ENCODE measurements at places on chromosomes 12 and 14. TPM values are rescaled to one million over a fixed set of nuclear protein-coding genes. Genes with fewer than 3 reads are reported as not detected.

Gene LMNTD1
- total RNA-seq: not detected

Gene P2RX7
- 7.3 TPM for total RNA-seq

Gene CD69
- total RNA-seq: 35.9 TPM

Gene KRT72
- 8.4 TPM for total RNA-seq

Gene RNF41
- 38.1 TPM for total RNA-seq

Gene GLI1
- 0.30 TPM for total RNA-seq

Gene AHNAK2
- 0.15 TPM for total RNA-seq

Gene DHRS2
- not detected for total RNA-seq

Gene CBLN3
- 3.8 TPM for total RNA-seq

Gene TTC9
- 25.9 TPM for total RNA-seq

Gene MGP
- total RNA-seq: not detected

Gene SSTR1
- not detected for total RNA-seq

Gene SLC25A21
- total RNA-seq: not detected

Gene RND1
- total RNA-seq: 1.4 TPM

Gene TMEM229B
- total RNA-seq: 34.9 TPM

Gene CPM
- total RNA-seq: 2.0 TPM

Gene PAH
- total RNA-seq: not detected

Gene HELB
- total RNA-seq: 64.9 TPM

Gene SLC15A4
- total RNA-seq: 14.6 TPM

Gene NPAS3
- total RNA-seq: not detected

Gene CHGA
- not detected for total RNA-seq

Gene ANO2
- not detected for total RNA-seq

Gene PDZRN4
- total RNA-seq: not detected

Gene LRRK2
- total RNA-seq: 0.39 TPM

Gene MANSC1
- 0.44 TPM for total RNA-seq

Gene LARP4
- 38.7 TPM for total RNA-seq

Gene FAM90A1
- not detected for total RNA-seq

Gene INHBC
- total RNA-seq: not detected

Gene GNG2
- total RNA-seq: 81.3 TPM

Gene SLC38A4
- not detected for total RNA-seq
